ENCODE measurements at places on chromosomes 13 and 19.

GRCh38 chr19:10093295-10094186 lies 7.4 kb downstream of the SHFL start:
- DNase-seq = no peak

GRCh38 chr13:80591976-80592740 lies 251.2 kb upstream of the SPRY2 start:
- no peak for DNase-seq

DNA sequence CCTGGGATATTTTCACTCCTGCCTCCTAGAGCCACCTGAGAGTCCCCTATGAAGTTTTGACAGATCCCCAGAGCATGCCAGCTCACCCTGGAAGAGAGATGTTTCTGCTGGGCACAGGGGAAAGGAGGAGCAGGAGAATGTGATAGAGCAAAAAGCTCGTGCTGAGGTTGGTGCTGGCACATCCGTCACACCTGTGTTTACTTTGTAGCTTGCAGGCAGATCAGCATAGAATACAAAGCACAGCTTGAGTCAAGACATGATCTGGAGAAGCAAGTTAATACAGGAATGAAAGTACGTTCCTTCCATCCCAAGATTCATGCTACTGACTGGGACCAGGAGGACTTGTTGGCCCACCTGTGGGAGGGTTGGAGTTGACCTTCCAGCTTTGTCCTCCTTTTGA lies 46.1 kb downstream of the HSPH1 start:
- DNase-seq = no peak

DNA sequence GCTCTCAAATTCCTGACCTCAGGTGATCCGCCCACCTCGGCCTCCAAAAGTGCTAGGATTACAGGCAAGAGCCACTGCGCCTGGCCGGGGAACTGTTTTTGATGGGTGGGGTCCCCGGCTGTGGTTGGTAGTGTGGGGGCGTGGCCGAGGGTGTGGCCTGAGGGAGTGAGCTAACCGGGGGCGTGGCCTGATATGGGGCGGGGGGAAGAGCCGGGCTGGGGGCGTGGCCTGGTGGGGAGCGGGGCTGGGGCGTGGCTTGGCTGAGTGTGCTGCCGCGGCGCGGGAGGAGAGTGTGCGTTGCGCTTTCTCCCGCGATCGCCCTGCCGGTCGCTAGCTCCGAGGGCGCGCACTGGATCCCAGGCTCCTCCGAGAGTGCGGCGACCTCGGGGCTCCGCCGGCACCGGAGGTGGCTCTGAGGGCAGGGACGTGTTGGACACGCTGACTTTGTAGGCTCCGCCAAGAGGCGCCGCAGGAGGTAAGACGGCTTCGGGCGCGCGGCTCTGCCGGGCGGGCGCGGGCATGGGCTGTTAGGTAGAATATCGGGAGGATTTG lies at the start of gene SPATA13:
Gene SPATA13 (plus strand): TSS at position 263 of the 552 bp plus-strand sequence. CDS start 62,210 bp downstream, outside the sequence.
- peak; percentile 89 for DNase-seq

- DNase-seq = no peak
Observed at GRCh38 chr13:101572456-101572855, 120.0 kb downstream of the ITGBL1 start.

DNA sequence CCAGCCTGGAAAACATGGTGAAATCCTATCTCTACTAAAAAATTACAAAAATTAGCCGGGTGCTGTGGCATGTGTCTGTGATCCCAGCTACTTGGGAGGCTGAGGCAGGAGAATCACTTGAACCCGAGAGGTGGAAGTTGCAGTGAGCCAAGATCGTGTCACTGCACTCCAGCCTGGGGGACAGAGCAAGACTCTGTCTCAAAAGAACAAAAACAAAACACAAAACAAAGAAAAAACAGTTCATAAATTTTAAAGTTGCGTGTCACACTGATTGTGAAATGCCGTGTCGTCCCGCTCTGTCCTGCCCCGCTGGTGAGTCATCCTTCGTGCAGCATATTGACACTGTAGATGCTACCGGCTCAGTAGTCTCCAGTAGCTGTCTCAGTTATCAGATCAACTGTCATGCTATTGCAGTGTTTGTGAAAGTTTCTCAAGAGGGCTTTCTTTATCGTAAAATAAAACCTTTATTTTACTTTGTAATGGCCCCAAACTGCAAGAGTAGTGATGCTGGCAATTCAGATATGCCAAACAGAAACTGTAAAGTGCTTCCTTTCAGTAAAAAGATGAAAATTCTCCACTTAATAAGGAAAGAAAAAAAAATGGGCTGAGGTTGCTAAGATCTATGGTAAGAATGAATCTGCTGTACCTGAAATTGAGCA lies 36.4 kb upstream of the IGFL1 start:
- DNase-seq = no peak

DNA sequence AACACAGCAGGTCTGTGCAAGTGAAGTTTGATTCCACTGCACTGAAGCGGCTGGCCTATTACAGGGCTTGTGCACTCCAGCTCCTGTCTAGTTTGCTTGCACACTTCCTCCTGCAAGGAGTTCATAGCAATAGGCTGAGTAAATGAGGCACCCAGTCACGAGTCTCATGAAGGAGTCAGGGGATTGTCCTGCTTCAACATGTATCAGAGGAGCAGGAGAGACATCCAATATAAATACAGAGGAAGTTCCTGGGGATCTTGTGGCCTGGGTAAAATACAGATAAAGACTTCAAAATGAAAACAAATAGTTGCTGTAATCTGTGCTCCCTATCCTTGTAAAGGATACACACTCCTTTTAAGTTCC lies 259.9 kb downstream of the SLITRK1 start:
- DNase-seq = no peak

- DNase-seq = no peak
Observed at GRCh38 chr19:38352611-38353010, 17.0 kb downstream of the CATSPERG start.

DNA sequence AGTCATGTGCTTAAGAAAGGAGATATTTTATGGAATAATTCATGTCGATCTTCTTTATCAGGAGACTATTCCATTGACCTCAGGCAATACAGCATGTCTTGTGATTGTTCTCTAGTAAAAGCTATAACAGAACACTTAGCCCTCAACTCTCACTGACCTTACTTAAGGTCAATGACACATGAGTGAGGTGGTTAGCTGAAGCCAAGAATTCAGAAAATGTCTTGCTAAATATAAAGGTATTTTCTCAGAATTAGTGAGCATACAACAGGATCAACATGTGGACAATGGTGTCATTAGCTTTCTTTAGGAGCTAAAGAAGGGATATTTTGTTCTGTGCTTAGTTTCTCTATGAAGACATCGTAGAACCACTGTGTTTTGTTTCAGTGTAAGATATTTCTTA lies 1730.4 kb upstream of the SLC10A2 start:
- no peak for DNase-seq

GRCh38 chr13:25662516-25662915 lies 290.7 kb downstream of the ATP8A2 start:
- no peak for DNase-seq

GRCh38 chr13:23637829-23638228 lies 67.6 kb downstream of the TNFRSF19 start:
- DNase-seq = no peak

- DNase-seq = no peak
Observed at GRCh38 chr19:19747357-19748220, 14.7 kb upstream of the ZNF14 start.

DNA sequence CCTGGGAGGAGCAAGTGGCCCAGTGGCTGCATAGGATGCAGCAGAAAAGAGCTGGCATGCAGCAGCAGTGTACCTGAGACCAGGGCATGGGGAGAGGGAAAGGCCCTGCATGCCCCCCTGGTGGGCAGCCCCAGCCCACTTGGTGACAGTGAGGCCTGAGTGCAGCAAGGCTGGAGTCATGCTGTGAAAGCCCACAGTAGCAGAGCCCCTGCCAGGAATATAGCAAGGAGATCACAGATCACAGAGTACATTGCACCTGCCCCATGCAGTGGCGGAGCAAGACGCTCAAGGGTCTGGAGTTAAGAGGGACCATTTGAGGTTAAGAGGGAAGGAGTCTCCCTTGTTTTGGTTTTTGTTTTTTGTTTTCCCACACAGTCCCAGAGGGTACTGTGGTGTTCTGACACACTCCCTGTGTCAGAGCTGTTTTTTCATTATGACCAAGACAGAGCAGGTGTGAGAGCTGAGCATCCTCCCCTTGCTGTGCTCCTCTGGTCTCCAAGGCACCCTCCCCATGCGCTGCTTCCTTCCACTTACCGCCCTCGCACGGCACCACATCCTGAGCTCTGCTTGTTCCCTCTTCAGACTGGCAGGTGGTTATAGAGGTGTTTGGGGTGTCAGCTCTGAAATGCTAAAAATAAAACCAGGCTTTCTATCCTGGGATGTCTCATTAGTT lies 85.0 kb upstream of the UBL3 start:
- no peak for DNase-seq

GRCh38 chr19:38734176-38734425 lies 10.2 kb downstream of the CAPN12 start:
- no peak for DNase-seq

DNA sequence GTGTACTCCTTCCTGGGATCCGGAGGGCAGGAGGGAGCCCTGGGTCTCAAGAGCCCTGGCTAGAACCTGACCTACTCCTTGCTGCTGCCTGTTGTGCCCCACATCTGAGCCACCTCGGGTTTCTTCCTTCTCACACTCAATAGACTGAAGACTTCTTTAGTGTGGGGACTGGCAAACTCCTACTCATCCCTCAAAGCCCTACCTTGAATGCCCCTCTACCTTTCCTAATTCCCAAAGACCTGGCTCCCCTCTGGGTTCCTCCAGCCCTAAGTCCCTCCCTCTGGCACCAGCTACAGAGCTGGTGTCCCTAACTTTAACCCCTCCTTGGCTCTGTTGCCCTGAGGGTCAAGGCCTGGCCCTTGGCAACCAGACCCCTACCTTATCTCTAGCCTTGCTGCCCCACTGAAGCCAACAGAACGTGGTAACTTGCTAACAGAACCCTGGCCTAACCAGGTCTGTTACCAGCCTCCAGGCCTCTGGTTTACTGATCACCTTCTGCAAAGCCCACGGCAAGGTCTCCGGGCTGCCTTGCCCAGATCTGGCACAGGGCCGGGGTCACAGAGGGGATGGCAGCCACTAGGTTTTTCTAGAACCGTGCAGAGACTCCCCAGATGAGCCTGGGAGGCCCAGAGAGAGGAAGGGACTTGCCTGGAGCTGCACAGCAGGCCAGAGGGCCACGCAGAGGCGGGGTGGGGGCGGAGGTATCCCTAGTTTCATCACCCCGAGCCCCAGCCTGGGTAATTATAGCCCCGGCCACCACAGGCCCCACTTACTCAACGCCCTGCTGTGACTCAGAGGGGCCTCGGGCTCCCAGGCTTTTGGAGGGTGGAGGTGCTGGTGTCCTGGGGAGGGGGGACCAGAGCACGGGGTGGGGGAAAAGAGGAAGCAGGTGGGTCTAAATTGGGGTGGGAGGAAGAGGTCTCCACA lies 15.3 kb downstream of the ZBTB7A start:
- DNase-seq = no peak

- DNase-seq = no peak
Observed at GRCh38 chr13:21987793-21988192, 316.9 kb downstream of the FGF9 start.

DNA sequence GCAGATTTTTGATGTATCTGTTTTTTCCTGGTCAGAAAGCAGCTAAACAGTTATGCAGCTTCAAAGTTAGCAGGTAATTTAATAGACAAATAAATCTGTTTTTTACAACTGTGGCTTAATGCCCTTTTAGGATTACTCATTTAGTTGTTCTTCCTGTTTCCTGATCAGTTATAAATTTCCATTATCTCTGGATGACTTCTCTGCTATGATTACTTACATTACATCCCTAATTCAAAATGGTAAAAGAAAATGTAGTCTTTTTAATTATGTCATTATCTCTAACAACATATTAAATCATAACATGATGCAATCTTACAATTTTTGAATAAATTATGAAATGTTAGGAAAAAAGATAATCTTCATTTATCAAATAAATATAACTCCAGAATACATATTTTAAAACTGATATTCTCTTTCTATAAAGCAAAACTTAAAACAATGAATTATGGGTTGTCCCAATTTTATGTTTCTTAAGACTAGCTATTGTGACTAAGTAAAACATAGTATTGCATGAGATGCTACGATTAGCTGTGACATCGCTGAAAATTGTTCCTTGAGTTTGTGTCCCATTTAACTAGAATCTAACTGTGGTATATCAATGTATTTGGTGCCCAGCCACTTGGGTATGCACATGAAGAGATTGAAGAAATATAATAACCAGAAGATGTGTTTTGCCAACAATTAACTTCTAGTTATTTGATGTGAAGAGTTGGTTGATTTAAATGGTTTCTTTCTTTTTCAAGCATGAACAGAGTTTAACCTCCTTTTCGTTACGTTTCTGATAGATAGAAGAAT lies 605.3 kb upstream of the SPRY2 start:
- no peak for DNase-seq

- DNase-seq = no peak
Observed at GRCh38 chr19:45322744-45323281, at the start of gene CKM. Gene CKM (minus strand): TSS chr19:45322875. CDS start chr19:45319713, 3,162 bp downstream.

DNA sequence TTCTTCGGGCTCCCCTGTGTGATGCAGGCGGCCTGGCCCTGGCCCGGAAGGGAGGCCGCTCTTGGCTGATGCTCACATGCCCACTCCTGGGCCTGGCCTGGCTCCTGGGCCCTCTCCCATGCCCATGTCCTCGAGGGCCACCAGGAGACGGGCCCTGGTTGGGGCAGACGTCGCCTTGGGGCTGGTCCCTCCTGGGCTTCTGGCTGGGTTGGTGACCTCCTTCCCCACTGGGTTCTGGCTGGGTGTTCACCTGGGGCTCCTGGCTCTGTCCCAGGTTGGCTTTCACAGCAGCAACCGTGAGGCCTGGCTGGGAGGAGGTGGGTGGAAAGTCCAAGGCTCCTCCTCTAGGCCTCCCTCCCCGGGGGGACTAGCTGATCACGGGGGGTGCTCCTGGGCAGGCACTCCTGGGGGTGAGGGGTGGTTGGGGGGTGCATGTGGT lies 15.5 kb upstream of the SLC7A10 start:
- no peak for DNase-seq

- DNase-seq = no peak
Observed at GRCh38 chr13:48251611-48252081, 18.6 kb downstream of the ITM2B start.

- no peak for DNase-seq
Observed at GRCh38 chr13:94946039-94946438, 233.7 kb upstream of the SOX21 start.

- DNase-seq = no peak
Observed at GRCh38 chr13:44159633-44160279, 213.9 kb upstream of the SERP2 start.

- DNase-seq = no peak
Observed at GRCh38 chr13:94329754-94330551, 149.5 kb downstream of the DCT start.

DNA sequence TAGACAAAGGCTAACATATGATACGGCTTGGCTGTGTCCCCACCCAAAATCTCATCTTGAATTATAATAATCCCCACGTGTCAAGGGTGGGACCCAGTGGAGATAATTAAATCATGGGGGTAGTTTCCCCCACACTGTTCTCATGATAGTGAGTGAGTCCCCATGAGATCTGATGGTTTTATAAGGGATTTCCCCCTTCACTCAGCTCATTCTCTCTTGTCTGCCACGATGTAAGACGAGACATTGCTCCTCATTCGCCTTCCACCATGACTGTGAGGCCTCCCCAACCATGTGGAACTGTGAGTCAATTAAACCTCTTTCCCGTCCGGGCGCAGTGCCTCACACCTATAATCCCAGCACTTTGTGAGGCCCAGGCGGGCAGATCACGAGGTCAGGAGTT lies 143.5 kb downstream of the RXFP2 start:
- no peak for DNase-seq

- DNase-seq = no peak
Observed at GRCh38 chr13:41463838-41464602, 6.7 kb downstream of the RGCC start.
